ENCODE measurements at places on chromosomes 3 and 15. TPM values are rescaled to one million over a fixed set of nuclear protein-coding genes. Genes with fewer than 3 reads are reported as not detected.

GRCh38 chr3:27805282-27805681 is 83.2 kb upstream of the EOMES start:
- H3K36me3 ChIP-seq, result no peaks in the 10 kb centered on the region
- H3K27me3 ChIP-seq, result no peaks in the 10 kb centered on the region
- no peak overlapping the region for H3K4me3 ChIP-seq
- H3K27ac ChIP-seq, result no peak overlapping the region
- no peak for DNase-seq
- H3K4me1 ChIP-seq, result no peaks in the 10 kb centered on the region

DNA sequence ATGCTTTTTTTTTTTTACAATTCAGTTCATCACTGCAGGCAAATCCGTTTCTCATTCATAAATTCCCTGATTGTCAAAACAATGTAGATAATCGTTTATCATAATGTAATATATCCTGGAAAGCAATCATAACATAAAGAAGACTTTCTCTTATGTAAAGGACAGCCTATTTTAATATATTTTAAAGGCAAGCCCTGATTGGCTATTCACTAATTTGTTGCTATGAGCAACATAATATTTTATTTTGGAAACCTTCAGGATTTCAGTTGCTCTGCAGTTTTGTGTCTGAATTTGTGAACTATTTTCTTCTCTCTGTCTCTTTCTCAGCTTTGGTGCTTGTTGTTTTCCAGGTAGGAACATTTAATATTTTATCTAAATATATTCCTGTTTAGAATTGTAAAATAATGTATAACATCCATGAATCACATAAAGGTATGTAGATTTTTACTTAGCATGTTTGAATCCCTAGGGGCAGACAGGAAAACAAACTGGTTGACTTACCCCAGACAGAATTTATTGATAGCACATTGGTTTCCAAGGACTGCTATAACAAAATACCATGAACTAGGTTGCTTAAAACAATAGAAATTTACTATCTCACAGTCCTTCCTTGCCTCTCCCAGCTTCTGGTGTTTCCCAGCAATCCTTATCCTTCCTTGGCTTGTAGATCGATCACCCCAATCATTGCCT is 253.5 kb downstream of the CDIN1 start:
- H3K4me1 ChIP-seq, result no peaks in the 10 kb centered on the region
- no peak overlapping the region for H3K27ac ChIP-seq
- no peaks in the 10 kb centered on the region for H3K36me3 ChIP-seq
- H3K27me3 ChIP-seq, result peaks cover 4% of the 10 kb centered on the region
- no peak for DNase-seq

GRCh38 chr15:96320703-96321638 is 9.5 kb upstream of the NR2F2 start:
- no peak overlapping the region for H3K27ac ChIP-seq
- no peak for DNase-seq

DNA sequence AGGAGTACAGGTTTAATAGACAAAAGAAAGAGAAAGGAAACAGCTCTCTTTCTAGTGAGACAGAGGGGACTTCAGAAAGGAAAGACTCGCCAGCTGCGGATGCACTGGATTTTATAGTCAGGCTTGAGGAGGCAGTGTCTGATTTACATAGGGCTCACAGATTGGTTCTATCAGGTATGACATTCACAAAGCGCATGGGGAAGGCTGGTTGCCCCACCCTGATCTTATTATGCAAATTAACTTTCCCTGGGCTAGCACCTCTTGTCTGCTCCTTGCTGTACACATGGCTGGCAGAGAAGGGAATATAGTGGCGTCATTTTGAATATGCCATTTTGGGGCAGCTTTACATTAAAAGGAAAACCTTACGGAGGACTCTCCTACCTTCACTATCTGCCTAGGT is 938.4 kb upstream of the SEMA6D start:
- DNase-seq, result no peak
- no peaks in the 10 kb centered on the region for H3K27me3 ChIP-seq
- no peaks in the 10 kb centered on the region for H3K36me3 ChIP-seq
- H3K4me3 ChIP-seq, result no peak overlapping the region
- H3K4me1 ChIP-seq, result no peaks in the 10 kb centered on the region
- no peak overlapping the region for H3K27ac ChIP-seq

GRCh38 chr3:38627956-38628355 is 21.5 kb downstream of the SCN5A start:
- no peak overlapping the region for H3K4me3 ChIP-seq
- DNase-seq, result no peak
- H3K27me3 ChIP-seq, result no peaks in the 10 kb centered on the region
- no peaks in the 10 kb centered on the region for H3K36me3 ChIP-seq
- no peaks in the 10 kb centered on the region for H3K4me1 ChIP-seq

- no peaks in the 10 kb centered on the region for H3K4me1 ChIP-seq
- H3K36me3 ChIP-seq, result no peaks in the 10 kb centered on the region
- no peak for DNase-seq
- H3K4me3 ChIP-seq, result no peak overlapping the region
- H3K27me3 ChIP-seq, result no peaks in the 10 kb centered on the region
Measured at GRCh38 chr3:103057003-103057402, 622.2 kb downstream of the ZPLD1 start.

DNA sequence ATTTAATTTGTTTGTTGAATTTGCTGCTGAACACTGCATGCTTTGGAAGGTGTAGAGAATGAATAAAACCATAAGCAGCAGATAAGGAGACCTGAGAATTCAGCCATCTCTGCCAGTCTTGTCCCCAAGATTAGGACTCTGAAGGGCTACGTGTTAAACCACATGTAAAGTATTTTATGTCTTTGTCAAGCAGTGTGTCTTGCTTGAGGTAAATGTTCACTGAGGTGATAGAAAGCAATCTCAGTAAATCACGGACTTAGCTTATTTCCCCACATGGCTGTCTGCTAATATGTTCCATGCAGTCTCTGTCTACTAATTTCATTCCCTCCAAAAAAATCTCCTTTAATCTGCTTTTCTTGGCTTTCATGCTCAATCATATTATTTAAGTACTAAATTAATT is 467.1 kb downstream of the RAP2B start:
- H3K4me1 ChIP-seq, result no peaks in the 10 kb centered on the region
- H3K27ac ChIP-seq, result no peak overlapping the region
- H3K4me3 ChIP-seq, result no peak overlapping the region
- H3K27me3 ChIP-seq, result peaks cover 6% of the 10 kb centered on the region
- DNase-seq, result no peak

- H3K27me3 ChIP-seq, result no peaks in the 10 kb centered on the region
- DNase-seq, result no peak
- no peak overlapping the region for H3K27ac ChIP-seq
Measured at GRCh38 chr3:14475621-14476020, 64.5 kb downstream of the GRIP2 start.

GRCh38 chr3:52054661-52055511 is 1.5 kb downstream of the DUSP7 start:
- no peaks in the 10 kb centered on the region for H3K27me3 ChIP-seq
- DNase-seq, result no peak
- H3K4me1 ChIP-seq, result peaks cover 47% of the 10 kb centered on the region

DNA sequence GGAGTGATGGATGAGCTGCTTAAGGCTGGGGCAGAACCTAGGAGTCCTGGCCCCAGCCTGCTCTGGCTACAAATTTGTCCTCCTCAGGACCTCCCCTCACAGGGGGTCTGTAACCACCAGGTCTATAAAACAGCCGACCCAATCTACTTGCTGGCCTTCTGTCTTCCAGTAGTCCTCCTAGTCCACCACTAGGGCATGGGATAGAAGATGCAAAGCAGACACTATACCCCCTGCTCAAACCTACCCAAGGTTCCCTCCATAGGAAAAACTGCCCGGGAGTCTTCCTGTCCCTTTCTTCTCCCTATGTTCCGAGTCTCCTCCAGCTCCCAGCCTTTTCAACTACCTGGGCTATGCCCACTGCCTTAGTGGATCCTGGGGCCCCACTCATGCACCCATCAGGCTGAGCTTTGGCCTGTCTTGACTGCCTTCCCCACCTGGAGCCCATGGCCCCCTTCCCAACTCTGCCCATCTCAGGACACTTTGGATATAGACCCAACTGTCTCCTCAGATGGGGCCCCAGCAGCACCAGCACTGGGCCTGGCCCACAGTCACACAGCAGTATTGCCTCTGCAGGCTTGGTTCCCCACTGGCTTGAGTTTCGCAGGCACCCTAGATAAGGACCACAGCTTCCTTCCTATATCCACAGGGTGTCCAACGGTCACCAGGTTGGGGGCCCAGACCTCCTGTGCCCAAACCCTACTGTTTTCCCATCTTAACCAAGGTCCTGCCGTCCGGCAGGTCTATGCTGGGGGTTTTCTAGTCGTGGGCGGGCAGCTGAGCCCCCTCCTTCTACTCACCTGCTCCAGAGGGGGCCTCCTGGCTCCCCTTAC is 1.1 kb downstream of the HYAL3 start:
- H3K36me3 ChIP-seq, result peaks cover 6% of the 10 kb centered on the region
- H3K27me3 ChIP-seq, result no peaks in the 10 kb centered on the region
- peak overlapping the region; percentile 98 for H3K27ac ChIP-seq
- no peak for DNase-seq
- H3K4me3 ChIP-seq, result peak overlapping the region; percentile 98
- peaks cover 30% of the 10 kb centered on the region for H3K4me1 ChIP-seq

- H3K27me3 ChIP-seq, result peaks cover 7% of the 10 kb centered on the region
- H3K4me1 ChIP-seq, result peaks cover 48% of the 10 kb centered on the region
- peak overlapping the region; percentile 3 for H3K27ac ChIP-seq
- no peak for DNase-seq
- no peaks in the 10 kb centered on the region for H3K36me3 ChIP-seq
- H3K4me3 ChIP-seq, result no peak overlapping the region
Measured at GRCh38 chr15:60582370-60583036, 103.6 kb upstream of the ICE2 start.

DNA sequence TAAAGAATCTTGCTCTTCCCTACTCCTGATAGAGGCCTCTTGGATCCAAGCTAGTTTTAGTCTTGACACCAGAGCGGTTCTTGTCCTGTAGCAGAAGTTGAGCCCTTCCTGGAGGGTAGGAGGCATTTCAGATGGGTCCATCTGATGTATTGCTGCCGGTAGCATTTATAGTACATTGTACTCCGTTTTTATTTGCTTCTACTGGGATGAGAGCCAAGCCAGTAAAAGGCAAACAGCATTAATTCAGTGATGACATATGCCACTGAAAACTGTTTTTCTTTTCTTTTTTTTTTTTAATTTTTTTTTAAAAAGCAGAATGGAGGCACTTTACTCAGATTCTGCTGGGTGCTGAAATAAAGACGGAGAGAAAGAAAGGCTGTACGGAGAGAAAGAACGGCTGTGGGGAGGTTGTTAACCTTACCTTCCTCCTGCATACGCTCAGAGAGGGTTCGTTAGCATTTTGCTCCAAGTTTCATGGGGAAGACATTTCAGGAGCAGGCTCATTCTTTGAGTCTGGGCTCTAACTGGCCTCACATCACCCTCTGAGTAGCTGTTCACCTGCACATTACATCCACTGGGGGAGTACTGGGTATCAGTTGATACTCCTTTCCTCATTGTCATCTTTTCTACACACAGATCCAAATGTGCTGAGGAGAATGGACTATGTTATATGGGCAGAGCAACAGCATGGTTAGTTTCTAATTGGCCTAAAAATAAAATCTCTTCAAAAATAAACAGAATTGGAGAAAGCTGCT is 161.5 kb downstream of the FEZF2 start:
- no peak for DNase-seq
- no peak overlapping the region for H3K4me3 ChIP-seq
- no peaks in the 10 kb centered on the region for H3K4me1 ChIP-seq
- no peak overlapping the region for H3K27ac ChIP-seq

Gene C3orf85
- total RNA-seq, result not detected

Gene RASGRP1
- 37.7 TPM for total RNA-seq

Gene ATP13A5
- not detected for total RNA-seq

Gene MAPK6
- total RNA-seq, result 16.2 TPM

Gene FBXW12
- not detected for total RNA-seq

Data from activated B cell treated with CpG ODN at 0.5 μM for 24 hours (primary cell).